ENCODE measurements at places on chromosomes 13 and 19. TPM values are rescaled to one million over a fixed set of nuclear protein-coding genes. Genes with fewer than 3 reads are reported as not detected.
A peak's percentile ranks its signal among the peaks of the same experiment; 100 is the strongest.

ZNF780A gene
- total RNA-seq, result 18.7 TPM

DNA sequence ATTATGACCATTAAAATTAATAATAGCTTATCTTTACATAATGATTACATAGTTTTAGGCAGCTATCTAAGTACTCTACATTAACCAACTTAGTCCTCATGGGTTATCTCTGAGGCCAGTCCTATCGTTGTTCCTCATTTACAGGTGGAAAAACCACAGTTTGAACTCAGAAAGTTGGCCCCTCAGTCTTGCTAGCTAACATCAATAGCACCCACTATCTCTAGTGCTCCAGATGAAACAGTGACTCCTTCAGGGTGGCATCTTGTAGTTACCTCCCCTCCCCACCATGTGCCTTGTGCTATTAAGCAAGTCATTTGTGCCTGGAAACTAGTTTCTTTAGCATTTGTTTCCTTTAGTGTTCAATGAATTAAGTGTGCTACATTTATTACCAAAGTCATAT, 1086.7 kb downstream of the EFNB2 start:
- DNase-seq, result no peak

CEBPA gene
- 0.45 TPM for total RNA-seq

GRCh38 chr19:58385313-58385890, 1.7 kb upstream of the RPS5 start:
- no peak for DNase-seq

- no peak for DNase-seq
Measured at GRCh38 chr13:112132619-112133018, 65.7 kb downstream of the SOX1 start.

DNA sequence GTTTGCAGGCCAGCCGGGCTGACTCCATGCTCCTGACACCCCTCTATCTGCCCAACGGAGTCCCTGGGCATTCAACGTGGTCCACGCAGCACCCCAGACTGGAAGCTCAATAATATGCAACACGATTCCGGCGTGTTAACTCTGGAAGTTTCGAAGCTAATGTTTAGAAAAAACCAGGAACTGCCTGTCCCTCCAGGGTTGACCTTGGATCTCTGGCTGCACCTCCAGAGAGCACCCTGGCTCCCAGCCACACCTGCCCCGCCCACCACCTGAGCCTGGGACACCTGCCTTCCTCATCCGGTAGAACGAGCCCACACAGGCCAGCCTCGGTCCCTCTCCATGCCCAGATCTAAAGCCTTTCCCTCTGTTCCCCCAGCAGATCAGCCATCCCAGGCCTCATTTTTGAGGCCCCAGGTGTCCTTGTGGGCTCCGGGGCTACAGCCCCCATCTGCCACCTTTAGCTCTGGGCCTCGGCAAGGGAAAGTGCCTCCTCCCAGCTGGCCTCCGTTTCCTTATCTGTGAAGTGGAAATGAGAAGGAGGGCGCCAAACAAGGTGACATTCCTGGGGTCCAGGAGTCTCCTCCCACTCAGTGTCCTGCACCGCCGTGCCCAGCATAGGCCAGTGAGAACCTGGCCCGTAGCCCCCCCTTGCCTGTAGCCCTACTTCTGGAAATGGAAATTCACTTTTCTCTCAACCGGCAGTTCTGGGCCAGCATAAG, 38.7 kb downstream of the KLF2 start:
- no peak for DNase-seq

- no peak for DNase-seq
Measured at GRCh38 chr19:54029301-54029700, 34.4 kb downstream of the VSTM1 start.

DNA sequence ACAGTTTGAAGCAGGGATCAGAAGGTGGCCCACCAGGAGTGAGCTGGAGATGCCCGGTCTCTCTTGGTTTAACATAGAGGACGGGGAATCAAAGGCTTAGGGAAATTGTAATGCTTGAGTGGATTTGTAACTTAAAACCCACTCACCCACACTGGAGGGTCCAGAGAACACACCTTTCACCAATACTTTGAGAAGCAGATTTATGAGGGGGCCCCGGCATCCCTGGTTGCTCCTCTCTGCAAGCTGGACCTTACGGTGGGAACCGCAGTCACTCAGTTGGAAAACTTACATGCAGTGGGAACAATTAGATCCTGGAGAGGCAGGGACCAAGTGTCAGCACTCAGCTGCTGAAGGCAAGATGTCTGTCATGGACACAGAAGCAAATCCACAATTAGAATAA, 20.5 kb downstream of the PPP5C start:
- no peak for DNase-seq

TJP3 gene
- 2.0 TPM for total RNA-seq

DNA sequence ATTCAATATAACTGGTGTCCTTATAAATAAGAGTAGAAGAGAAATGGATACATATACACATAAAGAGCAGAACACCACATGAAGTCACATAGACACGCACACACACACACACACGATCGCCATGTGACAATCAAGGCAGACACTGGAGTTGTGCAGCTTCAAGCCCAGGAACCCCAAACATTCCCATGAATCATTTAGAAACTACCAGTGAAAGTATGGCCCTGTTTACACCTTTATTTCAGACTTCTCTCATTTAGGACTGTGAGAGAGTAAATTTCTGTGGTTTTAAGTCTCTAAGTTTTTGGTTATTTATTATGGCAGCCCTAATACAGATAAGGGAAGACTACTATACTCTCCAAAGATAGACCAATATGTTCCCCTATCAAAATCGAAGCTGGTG, 20.4 kb upstream of the TNFSF13B start:
- DNase-seq, result no peak

DNA sequence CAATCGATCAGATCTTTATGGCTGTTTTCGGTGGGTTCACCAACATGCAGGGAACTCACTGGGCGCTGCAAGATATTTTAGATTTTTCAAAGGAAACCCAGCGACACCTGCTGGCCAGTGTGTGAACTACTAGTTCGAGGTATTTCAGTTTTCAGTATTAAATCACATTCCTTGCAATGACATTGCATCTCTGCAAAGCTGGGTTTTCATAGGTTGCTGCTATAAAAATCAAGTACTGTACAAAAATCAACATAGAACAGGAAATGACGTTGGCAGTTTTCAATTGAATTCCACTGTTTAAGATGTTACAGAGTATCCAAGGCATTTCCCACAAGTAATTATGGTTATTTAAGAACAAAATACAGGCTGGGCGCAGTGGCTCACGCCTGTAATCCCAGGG, 17.6 kb downstream of the LIG1 start:
- DNase-seq, result peak; percentile 13

BRME1 gene
- 0.68 TPM for total RNA-seq

- DNase-seq, result no peak
Measured at GRCh38 chr13:44224450-44225149, 149.0 kb upstream of the SERP2 start.

DNA sequence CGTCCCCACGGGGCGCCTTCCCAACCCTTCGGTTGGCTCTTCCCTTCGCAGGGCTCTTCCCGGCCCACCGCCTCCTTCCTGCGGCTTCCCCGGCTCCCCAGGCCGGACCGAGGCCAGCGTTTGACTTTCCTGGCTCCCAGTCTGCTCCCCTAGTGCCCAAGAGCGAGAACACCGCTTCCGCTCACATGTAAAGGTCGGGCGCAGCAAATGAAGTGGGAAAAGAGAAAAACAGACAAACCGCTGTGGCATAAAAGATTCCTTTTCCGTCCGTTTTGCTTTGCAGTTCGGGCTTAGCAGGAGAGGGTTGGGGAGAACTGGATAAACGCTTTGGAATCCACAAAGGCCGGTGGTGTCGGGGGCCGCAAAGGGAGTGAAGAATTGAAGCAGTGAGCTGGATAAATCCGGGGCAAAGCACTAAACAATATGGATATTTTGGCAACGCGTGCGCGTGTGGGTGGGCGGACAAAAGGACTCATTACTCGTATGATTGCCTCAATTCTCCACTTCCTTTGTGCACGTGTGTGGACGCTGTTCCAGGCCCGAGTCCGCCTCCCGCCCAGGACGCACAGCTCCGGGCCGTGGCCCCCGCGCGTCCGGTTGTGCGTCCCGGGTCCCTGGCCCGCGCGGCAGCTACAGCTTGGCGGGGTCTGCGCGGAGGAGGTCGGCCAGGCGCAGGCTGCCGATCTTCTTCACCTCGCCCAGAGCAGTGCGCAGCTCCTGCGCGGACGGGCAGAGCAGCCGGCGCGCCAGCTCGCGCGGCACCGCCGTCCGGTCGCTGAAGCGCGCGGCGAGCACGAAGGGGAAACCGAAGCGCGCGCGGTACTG, 8.6 kb upstream of the CDX2 start:
- peak; percentile 1 for DNase-seq

PLA2G4C gene
- 4.1 TPM for total RNA-seq

SHISA7 gene
- total RNA-seq, result 0.09 TPM

KIRREL2 gene
- total RNA-seq, result 0.18 TPM

GRCh38 chr19:9945319-9945966, 9.1 kb upstream of the OLFM2 start:
- DNase-seq, result peak; percentile 99

WDR18 gene
- 60.0 TPM for total RNA-seq

DNA sequence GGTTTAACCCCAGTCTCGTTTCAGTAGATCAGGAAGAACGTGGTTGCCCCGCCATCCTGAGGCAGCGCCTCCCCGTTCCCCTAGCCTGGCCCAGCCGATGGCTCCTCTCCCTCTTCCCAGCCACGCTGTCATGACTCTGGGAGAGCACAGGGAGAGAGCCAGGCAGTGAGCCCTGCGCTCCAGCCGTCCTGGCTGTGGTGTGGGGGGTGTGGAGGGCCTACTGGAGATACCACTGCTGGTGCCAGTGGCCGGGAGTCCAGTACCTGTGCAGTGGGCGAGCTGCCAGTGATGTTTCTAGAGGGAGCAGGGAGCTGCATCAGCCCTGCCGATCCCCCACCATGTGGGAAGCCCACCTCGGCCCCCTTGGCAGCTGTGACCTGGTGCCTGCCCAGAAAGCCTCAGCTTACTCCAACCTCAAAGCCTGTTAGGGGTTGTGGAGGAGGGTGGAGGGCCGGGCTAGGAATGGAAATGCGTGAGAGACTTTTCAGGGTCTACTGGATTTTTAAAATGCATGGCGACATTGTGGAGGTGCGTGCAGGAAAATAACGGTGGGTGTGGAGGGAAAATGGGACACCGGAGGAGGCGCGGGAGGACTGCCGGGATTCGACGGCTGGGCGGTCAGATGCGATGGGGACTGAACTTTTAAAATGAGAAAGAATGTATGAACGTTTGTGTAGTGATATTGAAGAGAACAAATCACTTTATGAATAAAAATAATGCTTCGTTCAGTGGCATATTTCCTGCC, 4.9 kb downstream of the TEX29 start:
- DNase-seq, result no peak

TYROBP gene
- not detected for total RNA-seq

- no peak for DNase-seq
Measured at GRCh38 chr13:33426131-33426530, 140.6 kb upstream of the STARD13 start.

DNA sequence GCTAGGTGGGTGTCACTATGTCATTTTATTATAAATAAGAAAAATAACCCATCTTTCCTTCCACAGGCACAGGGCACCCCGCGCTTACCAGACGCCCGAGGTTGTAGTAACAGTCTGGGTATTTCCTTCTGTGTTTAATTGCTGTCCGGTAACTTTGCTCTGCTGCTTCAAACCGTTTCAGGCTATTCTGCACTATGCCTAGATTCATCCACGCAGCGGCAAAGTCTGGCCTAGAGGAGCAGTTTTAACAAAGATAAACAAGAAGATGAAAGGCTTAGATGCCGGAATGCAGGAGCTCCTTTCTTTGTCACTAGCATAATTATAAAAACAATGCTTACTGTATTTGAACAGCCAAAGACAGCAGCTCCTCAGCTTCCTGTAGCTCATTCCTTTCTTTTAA, 36.9 kb upstream of the GGACT start:
- peak; percentile 30 for DNase-seq

MIA gene
- total RNA-seq, result 2.5 TPM

CATSPERD gene
- not detected for total RNA-seq

GRCh38 chr13:41780715-41781706, 179.9 kb downstream of the VWA8 start:
- peak; percentile 88 for DNase-seq

- no peak for DNase-seq
Measured at GRCh38 chr19:49686503-49687088, 2.8 kb upstream of the ADM5 start.

- no peak for DNase-seq
Measured at GRCh38 chr19:57165846-57166245, 1.4 kb downstream of the DUXA start.

PSG3 gene
- 0.34 TPM for total RNA-seq

TEX26 gene
- not detected for total RNA-seq

DNA sequence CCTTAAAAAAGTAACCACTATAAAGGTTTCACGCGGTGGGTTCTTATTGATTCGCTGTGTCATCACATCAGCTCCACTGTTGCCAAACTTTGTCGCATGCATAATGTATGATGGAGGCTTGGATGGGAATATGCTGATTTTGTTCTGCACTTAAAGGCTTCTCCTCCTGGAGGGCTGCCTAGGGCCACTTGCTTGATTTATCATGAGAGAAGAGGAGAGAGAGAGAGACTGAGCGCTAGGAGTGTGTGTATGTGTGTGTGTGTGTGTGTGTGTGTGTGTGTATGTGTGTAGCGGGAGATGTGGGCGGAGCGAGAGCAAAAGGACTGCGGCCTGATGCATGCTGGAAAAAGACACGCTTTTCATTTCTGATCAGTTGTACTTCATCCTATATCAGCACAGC, 30.6 kb downstream of the FGF9 start:
- DNase-seq, result no peak

IGFL2 gene
- 9.8 TPM for total RNA-seq

NKG7 gene
- not detected for total RNA-seq

DNA sequence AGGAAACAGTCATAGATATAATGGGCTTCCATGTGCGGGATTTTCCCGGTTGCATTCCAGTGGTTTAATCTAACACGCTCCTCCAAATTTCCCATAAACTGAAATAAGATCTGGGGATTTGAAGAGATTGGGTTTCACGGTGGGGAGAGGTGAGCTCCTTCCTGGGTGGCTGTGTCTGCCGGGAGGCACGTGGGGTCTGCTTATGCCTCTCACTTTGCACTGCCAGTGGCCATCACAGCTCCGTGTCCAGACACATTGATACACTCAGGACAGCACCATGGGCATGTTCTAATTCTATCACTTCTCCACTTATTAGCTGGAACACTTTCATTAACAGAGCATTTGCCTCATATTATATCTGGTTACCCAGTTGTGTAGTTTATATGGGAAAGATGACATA, 73.4 kb downstream of the SOX1 start:
- DNase-seq, result no peak

GRCh38 chr19:8491574-8491973, 10.9 kb downstream of the PRAM1 start:
- no peak for DNase-seq

TEX101 gene
- total RNA-seq, result not detected

C19orf73 gene
- 1.4 TPM for total RNA-seq

- DNase-seq, result peak; percentile 59
Measured at GRCh38 chr13:86986448-86986847, 684.7 kb upstream of the SLITRK5 start.

All from astrocyte (in vitro differentiated cells and primary cell).